ENCODE measurements at places on chromosomes 4 and X.
A peak's percentile ranks its signal among the peaks of the same experiment; 100 is the strongest.

DNA sequence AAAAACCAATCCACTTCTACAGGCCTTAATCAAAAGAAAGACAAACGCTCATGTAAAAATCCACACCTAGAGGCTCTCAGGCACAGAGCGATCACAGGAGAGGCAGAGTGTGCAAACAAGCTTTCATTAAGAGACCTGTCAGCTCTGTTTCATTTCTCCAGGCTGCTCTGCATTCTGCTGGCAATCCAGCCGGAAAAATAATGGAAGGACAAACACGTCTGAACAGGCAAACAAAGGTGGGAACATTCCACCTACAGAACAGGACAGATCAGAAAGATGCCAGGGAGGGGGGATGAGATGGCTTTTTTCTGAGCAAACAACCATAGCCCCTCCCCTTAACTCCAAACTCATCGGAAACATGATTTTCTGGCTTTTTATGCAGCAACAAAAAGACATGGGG lies 9.7 kb downstream of the SOD3 start:
- DNase-seq = no peak

GRCh38 chr4:94640151-94640550 lies 117.6 kb upstream of the BMPR1B start:
- DNase-seq = no peak

- DNase-seq = no peak
Observed at GRCh38 chr4:79294064-79294463, 31.8 kb downstream of the NAA11 start.

- no peak for DNase-seq
Observed at GRCh38 chrX:16113978-16114565, 9.3 kb upstream of the GRPR start.

DNA sequence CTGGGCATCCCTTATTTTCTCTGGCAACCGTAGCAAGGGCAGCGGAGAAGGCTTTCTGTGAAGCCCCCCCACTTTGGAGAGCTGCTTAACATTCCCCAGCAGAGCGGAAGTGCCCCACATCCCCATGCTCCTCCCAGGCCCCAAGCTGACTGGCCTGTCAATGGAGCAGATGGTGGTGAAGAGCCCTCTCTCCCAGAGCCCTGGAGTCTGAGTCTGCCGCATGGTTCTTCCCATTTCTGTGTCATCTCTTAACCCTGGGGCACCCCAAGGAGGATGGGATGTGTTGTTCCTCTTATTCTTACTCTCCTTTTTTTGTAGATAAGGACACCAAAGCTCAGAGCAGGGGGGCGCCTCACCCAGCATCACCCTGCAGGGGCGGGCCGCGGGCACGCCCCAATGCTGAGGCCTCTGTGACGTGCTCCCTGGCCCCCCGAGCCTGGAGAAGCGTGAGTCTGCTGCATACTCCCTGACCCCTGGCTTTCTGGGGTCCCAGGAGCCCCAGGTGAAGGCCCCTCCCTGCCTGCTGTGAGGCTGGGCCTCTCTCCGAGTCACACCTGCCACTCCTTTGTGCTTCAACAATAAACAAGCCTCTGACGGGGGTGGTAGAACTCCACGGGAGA lies 35.9 kb downstream of the ADRA2C start:
- no peak for DNase-seq

- no peak for DNase-seq
Observed at GRCh38 chr4:189267312-189267965, 673.2 kb upstream of the FRG1 start.

- DNase-seq = no peak
Observed at GRCh38 chrX:28756647-28757046, 169.4 kb downstream of the IL1RAPL1 start.

DNA sequence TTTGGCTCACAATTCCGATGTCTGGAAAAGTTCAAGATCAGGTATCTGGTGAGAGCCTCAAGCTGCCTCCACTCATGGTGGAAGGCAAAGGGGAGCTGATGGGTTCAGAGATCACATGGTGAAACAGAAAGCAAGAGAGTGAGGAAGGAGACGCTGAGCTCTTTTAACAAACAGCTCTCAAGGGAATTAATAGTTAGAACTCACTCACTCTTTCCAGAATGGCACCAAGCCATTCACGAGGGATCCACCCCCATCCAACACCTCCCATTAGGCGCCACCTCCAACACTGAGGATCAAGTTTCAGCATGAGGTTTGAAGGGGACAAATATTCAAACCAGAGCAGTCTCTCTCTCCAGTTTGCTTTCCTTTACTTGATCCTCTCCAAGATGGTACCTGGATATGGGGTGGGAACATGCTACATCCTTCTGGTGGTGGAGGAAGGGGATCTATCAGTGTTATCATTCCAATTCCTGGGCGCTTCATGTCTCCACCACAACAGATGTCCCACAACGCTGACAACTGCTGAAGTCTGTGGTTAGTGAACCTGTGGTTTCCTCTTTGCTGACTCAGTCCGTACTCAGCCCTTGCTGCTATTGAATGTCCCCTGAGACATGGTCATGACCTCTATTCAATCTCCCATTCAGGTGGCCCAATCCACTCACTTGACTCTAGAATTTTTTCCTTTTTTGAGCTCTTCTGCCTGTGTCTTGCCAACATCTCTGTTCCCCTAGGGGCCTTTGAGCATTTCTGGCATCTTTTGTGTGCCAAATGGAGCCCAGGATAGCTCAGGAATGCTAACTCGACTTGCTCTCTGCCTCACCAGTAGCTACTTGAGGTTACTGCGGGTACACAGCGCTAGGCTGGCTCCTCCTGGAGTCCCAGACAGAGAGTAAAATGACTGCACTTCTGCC lies 395.2 kb downstream of the MID1IP1 start:
- peak; percentile 49 for DNase-seq

- DNase-seq = no peak
Observed at GRCh38 chr4:157010630-157011029, 39.0 kb upstream of the PDGFC start.

- no peak for DNase-seq
Observed at GRCh38 chrX:46587753-46588171, 14.2 kb downstream of the CHST7 start.

DNA sequence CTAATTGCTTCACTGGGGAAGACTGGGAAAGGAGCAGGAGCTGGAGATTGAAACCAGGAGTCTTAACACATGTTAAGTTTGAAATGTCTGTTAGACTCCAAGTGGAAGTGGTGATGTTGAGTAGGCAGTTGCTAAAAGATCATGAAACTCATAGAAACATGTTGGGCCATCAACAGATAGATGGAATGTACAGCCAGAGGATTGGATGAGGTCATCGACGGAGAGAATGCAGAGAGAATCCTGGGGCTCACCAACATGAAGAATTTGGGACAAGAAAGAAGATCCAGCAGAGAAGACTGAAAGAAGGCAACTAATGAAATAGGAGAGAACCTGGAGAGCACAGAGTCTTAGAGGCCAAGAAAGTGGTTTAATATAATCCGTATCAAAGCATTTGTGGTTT lies 19.4 kb upstream of the TSPAN5 start:
- no peak for DNase-seq

- DNase-seq = no peak
Observed at GRCh38 chr4:101158134-101158482, 189.2 kb downstream of the PPP3CA start.

- no peak for DNase-seq
Observed at GRCh38 chr4:24809815-24810405, 14.5 kb downstream of the SOD3 start.

- DNase-seq = no peak
Observed at GRCh38 chrX:36364262-36364661, 444.7 kb downstream of the CFAP47 start.

GRCh38 chr4:60938621-60939020 lies 261.5 kb upstream of the ADGRL3 start:
- DNase-seq = no peak

DNA sequence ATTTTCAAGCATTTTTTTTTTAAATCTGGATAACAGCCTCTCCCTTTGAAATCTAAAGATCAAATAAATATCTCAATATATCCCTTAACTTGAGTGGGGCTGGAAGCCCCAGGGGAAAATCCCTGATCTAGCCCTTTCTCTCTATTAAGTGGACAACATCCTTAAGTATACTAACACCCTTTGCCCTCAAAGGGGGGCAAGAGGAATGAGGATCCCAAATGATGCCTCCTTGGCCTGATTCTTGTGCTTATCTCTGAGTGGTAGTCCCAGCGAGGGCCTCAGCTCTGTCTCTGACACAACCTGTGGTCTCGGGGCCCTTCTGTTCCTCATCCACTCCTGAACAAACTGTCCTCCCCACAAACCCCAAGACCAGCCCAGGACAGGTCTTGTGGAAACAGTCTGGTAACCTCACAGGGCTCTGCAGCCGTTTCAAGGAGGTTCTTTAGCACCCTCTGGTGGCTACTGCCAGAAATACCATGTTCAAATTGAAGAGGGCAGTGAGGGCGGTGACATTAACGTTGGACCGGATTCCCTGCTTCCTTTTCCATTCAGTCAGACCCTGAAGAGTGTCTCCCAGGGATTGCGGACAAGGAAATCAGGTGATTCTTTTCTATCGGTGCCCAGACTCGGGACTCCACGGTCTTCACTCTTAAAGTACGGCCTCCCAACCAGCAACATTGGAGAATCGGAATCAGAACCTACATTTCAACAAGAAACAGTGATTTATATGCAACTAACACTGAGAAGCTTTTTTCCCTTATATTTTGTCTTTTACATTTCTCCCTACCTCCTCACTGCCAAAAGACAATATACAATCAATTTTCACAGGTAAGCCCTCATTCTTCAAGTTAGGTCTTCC lies 13.0 kb downstream of the CXCL13 start:
- DNase-seq = peak; percentile 57

DNA sequence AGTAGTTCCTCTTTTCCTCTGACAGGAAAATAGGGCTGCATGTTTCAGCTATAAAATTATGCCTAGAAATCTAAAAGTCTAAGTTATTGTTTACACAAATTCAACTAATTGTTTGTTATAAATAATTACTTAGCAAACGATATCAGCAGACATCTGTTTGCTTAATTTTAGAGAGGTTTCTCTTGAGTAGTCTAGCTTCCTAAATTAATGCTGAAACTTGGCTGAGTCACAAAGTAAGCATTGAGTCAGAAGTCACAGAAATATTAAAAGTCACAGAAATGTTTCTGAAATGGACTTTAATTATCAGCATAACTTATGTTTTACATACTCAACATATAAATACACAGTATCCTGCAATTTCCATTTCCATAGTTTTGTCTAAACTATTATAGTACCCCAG lies 1044.0 kb downstream of the CCSER1 start:
- DNase-seq = no peak

GRCh38 chr4:94621491-94622080 lies 136.2 kb upstream of the BMPR1B start:
- no peak for DNase-seq

- DNase-seq = no peak
Observed at GRCh38 chr4:12178614-12179610, 750.2 kb upstream of the HS3ST1 start.

GRCh38 chr4:109816082-109816442 lies 500 bp downstream of the GAR1 start:
- peak; percentile 59 for DNase-seq

DNA sequence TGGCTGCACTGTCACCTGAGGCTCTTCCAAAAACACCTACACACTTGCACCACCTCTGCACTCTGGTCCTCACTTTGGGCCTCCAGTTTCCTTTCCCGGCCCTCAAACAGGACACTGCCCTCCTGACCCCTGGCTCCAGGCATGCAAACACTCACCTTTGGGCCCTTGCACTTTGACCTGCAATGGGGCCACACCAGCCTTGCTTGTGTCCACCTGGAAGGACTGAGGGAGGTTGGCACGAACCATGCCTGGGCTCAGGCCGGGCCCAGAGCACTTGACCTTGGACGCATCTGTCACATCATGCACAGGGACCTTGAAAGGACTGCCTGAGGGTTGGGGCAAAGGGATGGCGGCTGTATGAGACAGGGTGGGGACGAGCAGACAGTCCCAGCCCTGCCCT lies 15.6 kb downstream of the FLNA start:
- no peak for DNase-seq

DNA sequence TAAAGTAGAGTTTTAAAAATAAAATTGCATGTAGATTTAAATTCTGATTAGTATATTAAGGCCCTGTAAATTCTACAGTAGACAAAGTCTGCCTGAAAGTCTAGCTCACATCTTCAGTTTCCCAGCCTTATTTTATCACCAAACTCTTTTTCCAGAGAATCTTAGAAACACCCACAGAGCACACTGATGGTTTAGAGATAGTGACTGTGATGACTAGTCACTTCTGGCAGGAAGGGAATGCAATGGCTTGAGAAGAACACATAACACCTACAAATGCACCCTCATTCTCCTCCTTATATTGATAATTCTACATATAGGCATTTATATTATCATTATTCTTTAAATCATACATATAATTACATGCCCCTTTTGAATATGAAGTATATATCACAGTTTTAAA lies 232.9 kb downstream of the ARAP2 start:
- DNase-seq = no peak

GRCh38 chrX:56788229-56788628 lies 59.2 kb downstream of the NBDY start:
- no peak for DNase-seq

DNA sequence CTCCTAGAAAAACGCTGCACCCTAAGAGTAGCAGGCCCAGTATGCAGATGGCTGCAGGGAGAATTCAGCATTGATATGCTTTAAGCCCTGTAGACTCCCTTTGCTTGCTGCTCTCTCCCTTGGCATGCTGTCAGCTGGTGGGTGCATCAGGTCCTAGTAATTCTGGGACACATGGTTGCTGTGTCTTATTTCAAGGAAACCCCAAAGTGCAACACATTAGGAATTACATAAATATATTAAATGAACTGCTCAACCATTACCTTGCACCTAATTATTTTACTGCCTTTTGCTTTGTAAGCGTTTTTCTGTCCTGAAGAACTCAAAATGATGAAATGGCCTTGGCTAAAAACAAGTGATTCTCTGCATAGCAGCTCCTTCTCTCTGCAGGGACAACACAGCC lies 516.3 kb downstream of the ZIC3 start:
- DNase-seq = no peak

- DNase-seq = no peak
Observed at GRCh38 chrX:10076765-10077164, 80.0 kb upstream of the CLCN4 start.

DNA sequence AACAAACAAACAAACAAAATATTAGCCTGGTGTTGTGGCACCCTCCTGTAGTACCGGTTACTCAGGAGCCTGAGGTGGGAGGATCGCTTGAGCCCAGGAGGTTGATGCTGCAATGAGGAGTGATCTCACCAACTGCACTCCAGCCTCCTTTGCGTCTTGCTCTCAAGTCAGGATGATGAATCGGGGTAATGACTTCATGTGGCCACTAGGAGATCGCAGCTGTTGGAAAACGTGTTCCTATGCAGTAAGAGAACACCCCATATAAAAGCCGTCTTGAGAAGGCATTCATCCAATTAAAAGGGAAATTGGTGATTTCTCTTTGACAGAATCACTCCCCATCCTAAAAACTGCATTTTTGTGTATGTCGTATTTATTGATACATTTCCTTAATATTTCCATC lies 6.9 kb downstream of the CCNB3 start:
- DNase-seq = no peak

GRCh38 chr4:15605537-15605936 lies 49.6 kb downstream of the FBXL5 start:
- DNase-seq = no peak

DNA sequence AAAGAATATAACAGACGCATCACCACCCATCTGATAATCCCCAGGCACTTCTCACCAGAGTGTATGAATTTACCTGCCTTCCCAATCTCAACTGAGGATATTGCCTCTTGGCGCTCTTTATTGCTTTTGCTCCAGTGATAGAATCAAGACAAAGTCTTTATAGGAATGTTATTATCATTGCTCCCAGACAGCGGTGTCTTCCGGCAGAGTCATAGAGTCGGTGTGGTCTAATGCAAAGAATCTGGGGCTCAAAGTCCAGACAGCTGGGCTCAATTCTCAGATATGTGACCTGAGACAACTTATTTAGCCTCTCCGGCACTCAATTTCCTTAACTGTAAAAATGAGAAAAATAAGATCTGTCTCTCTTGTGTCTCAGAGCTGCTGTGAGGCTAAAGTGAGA lies 106.1 kb upstream of the PAK3 start:
- no peak for DNase-seq

Data from activated naive CD4-positive, alpha-beta T cell treated with Interleukin-2 at 50 U/mL for 16 hours (primary cell).